Sigmoid colon (tissue), 7 donors: ENCODE measurements at places on chromosomes 12 and 14. TPM values are rescaled to one million over a fixed set of nuclear protein-coding genes. Genes with fewer than 3 reads are reported as not detected.

The NPFF gene
- not detected for total RNA-seq

The RDH12 gene
- total RNA-seq = not detected

The SRSF9 gene
- total RNA-seq = 55.1 TPM

The SLC22A17 gene
- total RNA-seq = 38.8 TPM

The CHGA gene
- 5.0 TPM for total RNA-seq

The MAP3K9 gene
- 0.55 TPM for total RNA-seq

The ANKRD52 gene
- 8.4 TPM for total RNA-seq

The KRT72 gene
- total RNA-seq = not detected

The CNTN1 gene
- total RNA-seq = 12.5 TPM

The INHBE gene
- total RNA-seq = not detected

GRCh38 chr14:79040790-79041189 lies 870.6 kb downstream of the NRXN3 start:
- no peaks in the 10 kb centered on the region for H3K27me3 ChIP-seq
- H3K4me1 ChIP-seq = peaks cover 9% of the 10 kb centered on the region
- DNase-seq = no peak
- H3K4me3 ChIP-seq = no peak overlapping the region

DNA sequence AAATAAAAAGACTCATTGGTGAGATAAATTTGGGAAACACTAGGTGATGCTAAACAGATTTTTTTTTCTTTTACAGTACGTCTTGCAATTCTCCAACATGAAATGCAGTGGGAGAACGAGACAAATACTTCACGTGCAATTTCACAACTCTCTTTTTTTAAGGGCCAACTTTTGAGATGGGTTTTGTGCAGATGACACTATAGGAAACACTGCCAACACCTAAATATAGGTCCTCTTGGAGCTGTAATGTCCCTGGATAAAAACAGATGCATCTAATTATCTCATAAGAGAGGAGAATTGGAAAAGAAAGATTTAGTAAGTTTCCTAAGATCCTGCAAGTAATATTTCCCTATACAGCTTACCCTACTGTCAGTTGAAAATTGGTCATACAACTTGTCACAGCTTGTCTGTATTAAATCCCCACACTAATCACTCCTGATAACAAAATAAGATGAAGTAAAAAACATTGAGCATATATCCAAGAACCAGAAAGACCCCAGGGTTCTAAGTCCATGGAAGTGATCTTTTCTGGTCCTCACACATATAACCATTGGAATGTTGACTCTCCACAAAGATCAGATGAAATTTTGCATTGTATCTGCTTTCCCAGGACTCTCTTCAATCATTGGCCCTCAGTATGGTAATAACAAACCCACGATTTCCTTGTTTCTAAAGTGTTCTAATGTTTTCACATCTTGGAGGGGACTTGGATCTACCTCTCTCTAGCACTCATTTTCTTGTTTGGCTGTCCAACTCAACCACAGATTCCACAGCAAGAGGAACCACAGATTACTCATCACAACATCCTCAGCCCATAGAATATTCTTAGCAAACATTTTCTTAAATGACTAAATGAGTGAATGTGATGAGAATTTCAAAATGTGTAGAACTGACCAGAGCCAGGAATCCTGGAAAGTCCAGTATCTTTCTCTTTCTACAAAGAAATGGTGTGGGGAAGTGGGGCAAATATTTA lies 769.4 kb upstream of the USP15 start:
- no peak overlapping the region for H3K4me3 ChIP-seq
- no peaks in the 10 kb centered on the region for H3K4me1 ChIP-seq
- DNase-seq = no peak
- H3K36me3 ChIP-seq = no peaks in the 10 kb centered on the region

GRCh38 chr12:113650476-113650875 lies 178.8 kb upstream of the LHX5 start:
- H3K4me3 ChIP-seq = no peak overlapping the region
- no peak for DNase-seq
- H3K4me1 ChIP-seq = no peaks in the 10 kb centered on the region
- no peak overlapping the region for H3K27ac ChIP-seq
- H3K27me3 ChIP-seq = peaks cover 16% of the 10 kb centered on the region

- DNase-seq = no peak
- no peaks in the 10 kb centered on the region for H3K36me3 ChIP-seq
- H3K27ac ChIP-seq = no peak overlapping the region
- H3K4me3 ChIP-seq = no peak overlapping the region
- H3K27me3 ChIP-seq = no peaks in the 10 kb centered on the region
- peaks cover 8% of the 10 kb centered on the region for H3K4me1 ChIP-seq
Measured at GRCh38 chr12:110850762-110851161, 4.0 kb downstream of the CCDC63 start.

GRCh38 chr12:53505086-53505485 lies 2.2 kb downstream of the NPFF start:
- no peak overlapping the region for H3K27ac ChIP-seq
- H3K27me3 ChIP-seq = no peaks in the 10 kb centered on the region
- no peak overlapping the region for H3K4me3 ChIP-seq
- DNase-seq = no peak
- peaks cover 22% of the 10 kb centered on the region for H3K36me3 ChIP-seq
- peaks cover 18% of the 10 kb centered on the region for H3K4me1 ChIP-seq

DNA sequence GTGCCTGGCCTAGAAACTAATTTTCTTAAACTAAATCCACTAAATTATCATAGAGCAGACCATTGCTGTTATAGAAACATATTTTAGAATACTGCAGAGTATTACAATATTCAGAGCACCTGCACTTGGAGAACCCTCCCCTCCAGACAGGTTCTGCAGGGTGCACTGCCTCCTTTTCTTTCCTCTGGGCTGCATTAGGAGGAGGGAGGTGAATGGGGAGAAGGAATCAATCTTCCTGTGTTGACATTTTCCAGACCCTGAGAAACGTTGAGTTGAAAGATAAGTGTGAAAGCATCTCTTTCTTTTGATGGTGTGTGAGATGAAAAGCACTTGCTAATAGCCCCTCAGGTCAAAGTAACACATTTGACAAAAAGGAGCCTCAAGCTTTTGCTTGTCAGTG lies 7.3 kb downstream of the SYNE2 start:
- H3K27me3 ChIP-seq = no peaks in the 10 kb centered on the region
- no peak overlapping the region for H3K27ac ChIP-seq
- DNase-seq = no peak
- no peak overlapping the region for H3K4me3 ChIP-seq

DNA sequence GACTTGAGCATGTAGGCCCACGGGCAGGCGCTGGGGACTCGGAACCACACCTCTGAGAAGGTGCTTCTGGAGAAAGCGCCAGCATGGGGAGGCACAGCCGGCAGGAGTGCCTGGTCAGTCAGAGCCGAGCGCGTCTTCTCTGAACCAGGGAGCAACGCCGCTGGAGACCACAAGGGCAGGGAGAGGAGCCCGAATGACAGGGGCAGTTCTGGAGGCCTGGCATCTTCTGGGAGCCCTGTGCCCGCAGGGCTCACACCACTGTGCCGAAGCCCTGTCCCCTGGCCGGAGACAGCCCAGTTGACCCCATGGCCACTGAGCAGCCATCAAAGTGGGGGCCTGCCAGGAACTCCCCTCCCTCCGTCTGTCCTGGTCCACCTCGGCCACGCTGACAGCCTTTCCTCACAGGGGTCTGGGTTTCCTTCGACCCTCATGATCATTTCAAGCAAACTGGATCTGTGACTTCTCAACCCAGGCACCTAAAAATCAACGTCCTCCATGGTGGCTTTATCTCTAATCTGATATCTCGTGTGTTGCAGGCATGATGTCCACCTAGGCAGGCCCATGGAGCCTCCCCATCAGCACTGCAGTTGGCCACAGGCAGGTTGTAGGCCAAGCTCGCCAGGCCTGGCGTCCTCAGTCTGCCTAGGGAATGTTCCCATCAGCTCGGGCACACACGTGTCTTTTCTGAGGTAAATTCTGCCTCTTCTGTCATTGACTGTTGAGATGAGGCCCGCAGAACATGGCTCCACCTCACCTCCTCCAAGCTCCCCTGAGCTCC lies 299.3 kb upstream of the RTL1 start:
- no peaks in the 10 kb centered on the region for H3K36me3 ChIP-seq
- no peak overlapping the region for H3K4me3 ChIP-seq
- H3K27ac ChIP-seq = no peak overlapping the region

- H3K4me3 ChIP-seq = no peak overlapping the region
- no peaks in the 10 kb centered on the region for H3K27me3 ChIP-seq
- no peak for DNase-seq
- H3K27ac ChIP-seq = no peak overlapping the region
- no peaks in the 10 kb centered on the region for H3K4me1 ChIP-seq
- H3K36me3 ChIP-seq = no peaks in the 10 kb centered on the region
Measured at GRCh38 chr12:124616394-124617221, 49.2 kb upstream of the NCOR2 start.

- no peak overlapping the region for H3K27ac ChIP-seq
- no peak for DNase-seq
- no peaks in the 10 kb centered on the region for H3K36me3 ChIP-seq
- H3K4me3 ChIP-seq = no peak overlapping the region
- no peaks in the 10 kb centered on the region for H3K27me3 ChIP-seq
Measured at GRCh38 chr12:59282999-59283398, 312.8 kb upstream of the SLC16A7 start.
